ENCODE measurements at places on chromosomes 1 and 21.

GRCh38 chr1:115530407-115530806 lies 111.4 kb upstream of the VANGL1 start:
- no peak for DNase-seq

- peak; percentile 38 for DNase-seq
These were observed 22.7 kb downstream of the MATN1 start for GRCh38 chr1:30700528-30701257.

DNA sequence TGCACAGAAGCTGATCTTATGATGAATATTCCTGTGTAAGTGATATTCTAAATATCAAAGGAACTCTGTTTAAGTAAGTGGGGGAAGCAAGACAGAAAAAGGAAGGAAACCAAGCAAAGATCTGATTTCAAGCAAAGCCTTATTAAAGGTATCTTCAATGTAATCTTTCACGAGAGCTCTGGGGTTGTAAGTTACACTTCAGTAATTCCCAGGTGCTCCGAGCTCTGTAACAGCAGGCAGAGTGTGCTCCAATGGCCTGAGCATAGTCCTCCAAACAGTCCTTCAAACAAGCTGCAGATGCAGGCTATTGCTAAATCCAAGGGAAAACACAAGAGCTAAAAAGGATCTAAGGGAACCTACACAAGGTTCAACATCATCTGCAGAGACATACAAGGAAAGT lies 949.7 kb upstream of the TMPRSS15 start:
- no peak for DNase-seq

DNA sequence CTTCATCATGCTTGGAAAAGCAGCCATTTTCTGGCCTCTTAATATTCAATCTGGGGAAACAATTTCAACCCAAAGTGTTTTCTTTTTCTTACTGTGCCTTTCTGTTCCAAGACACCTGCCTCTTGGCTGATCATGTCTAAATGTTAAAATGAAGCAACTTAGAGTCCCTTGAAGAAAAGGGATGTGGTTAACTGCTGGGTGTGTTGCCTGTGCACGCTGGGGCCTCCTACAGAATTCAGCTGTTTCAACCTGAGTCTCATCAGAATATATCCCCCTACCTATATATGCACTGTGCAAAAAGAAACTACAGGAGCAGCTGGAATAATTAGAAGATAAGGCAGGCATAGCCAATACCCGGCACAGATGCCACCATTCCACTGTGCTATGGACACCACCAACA lies 222.0 kb downstream of the OMA1 start:
- DNase-seq = no peak

- DNase-seq = no peak
These were observed 13.0 kb downstream of the AGPAT3 start for GRCh38 chr21:43877936-43878575.

DNA sequence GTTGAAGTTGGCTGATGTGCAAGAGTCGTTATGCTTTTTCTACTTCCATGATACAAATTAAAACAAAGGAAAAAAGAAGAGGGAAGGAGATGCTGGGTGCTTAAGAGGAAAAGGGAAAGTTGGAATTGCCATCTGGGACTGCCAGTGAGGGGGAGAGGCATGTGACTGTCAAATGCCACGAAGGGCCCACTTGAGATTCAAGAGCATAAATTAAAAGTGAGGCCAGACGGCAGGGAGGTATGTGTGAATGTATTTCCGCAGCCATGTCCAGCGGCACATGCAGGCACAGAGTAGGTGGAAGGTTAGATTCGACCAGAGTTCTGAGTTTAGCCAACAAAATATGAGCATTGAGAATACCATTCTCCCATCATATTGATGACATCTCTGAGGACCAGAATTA lies 32.0 kb downstream of the NFASC start:
- no peak for DNase-seq

DNA sequence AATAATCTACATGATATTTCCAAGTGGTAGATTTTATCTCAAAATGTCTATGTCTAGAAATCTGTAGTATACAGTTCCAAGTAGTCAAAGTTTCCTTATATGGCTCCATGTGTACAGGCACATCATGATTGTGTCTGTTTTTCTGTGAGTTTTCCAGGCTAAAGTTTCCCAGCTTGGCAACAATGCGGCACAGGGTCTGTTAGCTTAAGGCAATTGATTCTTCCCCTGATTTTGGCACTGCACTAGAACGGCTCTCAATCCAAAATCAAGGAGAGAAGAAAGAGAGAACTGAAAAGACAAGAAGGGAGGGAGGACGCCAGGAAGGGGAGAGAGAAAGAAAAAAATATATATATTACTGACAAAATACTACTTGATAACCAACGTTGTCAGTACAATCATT lies 193.9 kb upstream of the SNX7 start:
- DNase-seq = no peak

DNA sequence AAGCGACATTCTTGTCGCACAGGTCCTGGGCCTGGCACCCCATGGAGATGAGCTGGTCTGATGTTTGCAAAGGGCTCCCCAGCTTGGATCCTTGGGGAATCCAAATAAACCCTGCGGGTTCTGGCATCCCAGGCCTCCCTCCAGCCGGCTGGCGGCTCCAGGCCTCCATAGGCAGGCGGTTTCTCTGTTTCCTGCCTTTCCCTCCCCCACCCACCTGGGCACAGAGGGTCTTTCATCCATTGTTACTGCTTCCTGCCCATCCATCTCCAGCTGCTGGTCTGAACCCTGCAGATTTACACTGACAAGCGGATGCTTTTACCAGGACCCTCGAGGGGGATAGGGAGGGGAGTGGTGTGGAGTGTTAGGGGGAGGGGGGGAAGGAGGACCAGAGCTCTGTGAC lies 39.1 kb upstream of the ID3 start:
- no peak for DNase-seq

GRCh38 chr1:236067854-236068454 lies 3.1 kb upstream of the NID1 start:
- no peak for DNase-seq

GRCh38 chr1:221098471-221099405 lies 219.5 kb downstream of the HLX start:
- no peak for DNase-seq

- DNase-seq = peak; percentile 41
These were observed at the start of gene RNF220 for GRCh38 chr1:44405031-44405797. Gene RNF220, plus strand, starts transcription at chr1:44405255.

DNA sequence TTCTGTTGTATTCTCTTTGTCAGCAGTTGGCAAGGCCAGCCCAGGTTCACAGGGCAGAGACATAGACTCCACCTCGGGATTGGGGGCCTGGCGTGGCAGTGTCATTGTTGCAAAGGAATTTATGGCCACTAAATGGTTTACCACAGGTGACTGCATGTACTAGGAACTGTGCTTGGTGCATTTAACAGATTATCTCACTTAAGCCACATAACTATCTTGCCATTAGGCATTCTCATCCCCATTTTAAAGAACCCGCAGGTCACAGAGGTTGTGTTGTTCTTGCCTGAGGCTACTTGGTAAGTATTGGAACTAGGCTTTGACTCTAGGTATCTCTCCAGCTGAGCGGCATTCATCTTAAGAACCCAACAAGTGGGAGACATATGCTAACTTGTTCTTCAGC lies 9.7 kb downstream of the TLCD4 start:
- DNase-seq = no peak

GRCh38 chr1:69967245-69967766 lies 238.1 kb downstream of the LRRC40 start:
- DNase-seq = no peak

DNA sequence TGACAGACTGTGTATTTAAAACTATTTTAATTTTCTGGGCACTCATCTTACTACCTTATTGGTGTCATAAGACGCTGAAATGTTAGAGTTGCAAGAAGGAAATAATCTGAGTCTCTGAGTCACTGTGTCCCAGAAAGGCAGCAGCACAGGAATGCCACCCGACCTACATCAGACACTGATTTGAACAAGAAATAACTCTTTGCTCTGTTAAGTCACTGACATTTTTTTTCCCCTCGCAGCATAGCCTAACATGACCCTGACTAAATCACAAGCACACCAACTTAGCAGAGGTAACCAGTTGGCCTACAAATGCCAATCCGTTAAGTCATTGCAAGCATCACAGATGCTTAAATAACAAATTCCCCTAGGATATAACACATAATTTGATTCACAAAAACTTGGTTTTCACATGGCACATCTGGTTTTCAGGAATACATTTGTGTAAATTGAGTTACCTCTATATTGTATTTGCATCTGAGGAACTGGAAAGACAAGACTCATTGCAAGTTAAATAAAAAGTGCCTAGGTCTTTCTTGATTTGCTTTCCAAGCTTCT lies 349.1 kb downstream of the SEC16B start:
- no peak for DNase-seq

DNA sequence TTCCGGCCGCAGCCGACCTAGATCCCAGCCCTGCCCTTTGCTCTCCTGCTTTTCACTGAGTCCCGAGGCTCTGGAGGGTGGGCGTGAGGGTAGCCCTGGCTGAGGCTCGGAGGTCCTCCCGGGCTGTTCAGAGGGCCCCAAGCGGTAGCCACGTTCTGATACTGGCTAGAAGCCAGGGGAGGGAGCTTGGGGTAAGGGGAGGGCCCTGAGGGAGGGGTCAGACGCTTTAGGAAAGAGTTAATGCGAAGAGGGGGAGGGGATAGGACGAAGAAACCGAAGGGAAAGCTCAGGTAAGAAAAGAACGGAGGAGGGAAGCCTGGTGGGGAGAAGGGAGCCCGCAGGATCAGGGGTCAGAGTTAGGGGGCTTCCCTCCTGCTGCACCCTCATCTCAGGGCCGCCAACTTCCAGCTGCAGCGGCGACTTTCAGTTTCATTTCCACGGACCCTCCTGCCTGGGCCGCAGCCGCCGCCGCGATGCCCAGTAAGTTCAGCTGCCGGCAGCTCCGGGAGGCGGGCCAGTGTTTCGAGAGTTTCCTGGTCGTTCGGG lies at the start of gene MOV10:
Gene MOV10 (plus strand): TSS at position 220 of the 546 bp plus-strand sequence. CDS start 254 bp downstream, at position 474.
- peak; percentile 49 for DNase-seq

- peak; percentile 14 for DNase-seq
These were observed 18.3 kb upstream of the KCNE1 start for GRCh38 chr21:34530261-34530660.

GRCh38 chr1:179016706-179017382 lies 8.8 kb upstream of the FAM20B start:
- DNase-seq = peak; percentile 71

- DNase-seq = peak; percentile 35
These were observed 79.8 kb downstream of the ST6GALNAC3 start for GRCh38 chr1:76154206-76154956.

GRCh38 chr1:152448095-152448494 lies 34.0 kb upstream of the CRNN start:
- DNase-seq = no peak

GRCh38 chr1:197810812-197811211 lies 35.5 kb upstream of the DENND1B start:
- no peak for DNase-seq

DNA sequence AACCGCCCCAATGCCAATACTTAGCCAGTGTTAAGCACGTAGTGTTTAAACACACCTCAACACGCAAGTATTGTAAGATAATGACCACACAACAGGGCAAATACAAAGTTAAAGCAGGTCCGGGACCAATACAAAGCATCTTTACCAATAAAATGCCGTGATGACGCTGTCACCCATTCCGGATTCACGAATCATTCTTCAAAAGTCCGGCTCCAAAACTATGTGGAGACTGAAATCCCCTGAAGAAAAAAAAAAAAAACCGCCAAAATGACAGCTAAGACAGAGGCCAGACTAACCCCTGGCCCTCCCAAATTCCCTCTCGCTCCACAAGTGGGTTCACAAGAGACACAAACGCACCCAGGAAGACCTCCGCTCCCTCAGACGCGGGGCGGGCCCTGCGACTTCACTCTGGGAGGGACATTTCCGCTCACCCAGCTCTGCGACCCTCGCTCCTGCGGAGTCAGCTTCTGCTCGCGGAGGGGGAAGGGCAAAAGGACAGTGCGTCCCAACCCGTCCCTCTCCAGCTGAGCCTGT lies 625 bp upstream of the DARS2 start:
- peak; percentile 44 for DNase-seq

GRCh38 chr1:938088-938683 lies 14.5 kb downstream of the SAMD11 start:
- no peak for DNase-seq

DNA sequence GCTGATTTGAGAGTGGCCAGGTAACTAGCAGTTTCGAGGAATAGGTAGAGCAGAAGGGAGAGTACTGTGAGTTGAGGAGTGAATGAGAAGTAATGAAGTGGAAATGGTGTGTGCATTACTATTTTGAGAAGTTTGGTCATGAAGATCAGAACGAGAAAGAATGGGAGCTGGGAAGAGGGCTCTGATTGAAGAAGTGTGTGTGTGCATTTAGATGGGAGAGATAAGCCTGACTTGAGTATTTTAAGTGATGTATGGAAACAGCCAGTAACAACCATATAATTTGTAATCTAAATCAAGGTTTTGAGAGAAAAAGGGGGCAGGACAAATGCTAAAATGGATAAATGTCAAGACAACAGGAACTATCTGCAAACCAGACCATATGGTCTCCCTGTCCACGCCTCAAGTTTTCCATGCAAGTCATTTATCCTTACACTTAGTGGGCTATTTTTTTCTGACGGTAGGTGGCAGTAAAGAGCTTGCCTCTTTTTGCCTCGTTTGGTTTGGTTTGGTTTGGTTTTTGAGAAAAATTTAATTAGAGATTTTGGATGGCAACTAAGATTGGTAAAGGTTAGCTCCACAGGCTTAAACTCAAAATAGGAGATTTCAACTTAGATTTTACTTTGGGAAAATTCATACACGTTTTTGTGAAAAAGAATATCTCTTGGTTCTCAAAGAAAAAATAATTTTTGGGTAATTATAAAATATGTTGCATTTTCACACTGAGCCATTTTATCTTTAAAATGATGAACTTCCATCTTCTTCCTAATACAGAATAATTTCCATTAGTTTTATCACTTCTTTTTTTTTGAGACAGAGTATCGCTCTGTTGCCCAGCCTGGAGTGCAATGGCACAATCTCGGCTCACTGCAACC lies 9.5 kb upstream of the B3GALNT2 start:
- no peak for DNase-seq

DNA sequence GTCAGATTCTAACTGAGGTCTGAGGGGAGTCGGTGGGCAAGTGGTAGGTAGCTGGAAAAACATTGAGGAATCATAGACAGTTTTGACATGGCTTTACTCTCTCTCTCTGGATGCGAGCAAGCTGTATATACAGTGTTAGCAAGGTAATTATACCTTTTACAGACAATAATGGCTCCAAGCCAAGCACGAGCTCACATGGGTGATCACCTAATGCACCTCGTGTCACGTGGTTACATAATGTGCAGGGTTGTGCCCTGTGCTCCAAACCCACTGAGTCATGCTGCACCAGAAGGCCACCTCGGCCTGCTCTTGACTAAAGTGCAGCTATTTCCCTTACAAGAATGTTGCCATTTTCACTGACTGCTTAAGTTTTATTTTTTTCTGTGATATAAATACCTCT lies 7.6 kb upstream of the CLCA2 start:
- DNase-seq = no peak

DNA sequence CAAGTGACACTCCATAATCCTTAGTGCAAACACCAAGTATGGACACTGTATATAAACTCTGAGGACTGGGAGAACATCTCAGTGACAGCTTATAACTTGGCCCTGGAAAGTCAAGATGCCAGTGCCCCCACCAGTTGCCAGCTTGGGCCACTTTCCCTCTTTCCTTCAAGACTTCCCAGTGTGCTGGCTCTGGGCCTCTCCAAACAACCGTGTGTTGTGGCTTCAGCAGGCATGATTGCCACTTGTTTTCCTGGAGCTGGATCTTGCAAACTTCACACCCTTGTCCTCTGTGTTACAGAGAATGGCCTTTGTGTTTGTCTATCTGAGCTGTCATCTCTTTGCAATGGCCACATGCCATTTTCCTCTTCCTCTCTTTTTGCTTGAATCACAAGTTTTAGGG lies 37.0 kb downstream of the CCDC185 start:
- no peak for DNase-seq

GRCh38 chr1:214192825-214193643 lies 87.9 kb upstream of the SMYD2 start:
- DNase-seq = no peak
